ENCODE measurements at places on chromosomes 5 and 9.

GRCh38 chr5:62208218-62208852 lies 97.7 kb upstream of the KIF2A start:
- no peak for DNase-seq

GRCh38 chr5:59591162-59591561 lies 302.4 kb downstream of the PDE4D start:
- no peak for DNase-seq

DNA sequence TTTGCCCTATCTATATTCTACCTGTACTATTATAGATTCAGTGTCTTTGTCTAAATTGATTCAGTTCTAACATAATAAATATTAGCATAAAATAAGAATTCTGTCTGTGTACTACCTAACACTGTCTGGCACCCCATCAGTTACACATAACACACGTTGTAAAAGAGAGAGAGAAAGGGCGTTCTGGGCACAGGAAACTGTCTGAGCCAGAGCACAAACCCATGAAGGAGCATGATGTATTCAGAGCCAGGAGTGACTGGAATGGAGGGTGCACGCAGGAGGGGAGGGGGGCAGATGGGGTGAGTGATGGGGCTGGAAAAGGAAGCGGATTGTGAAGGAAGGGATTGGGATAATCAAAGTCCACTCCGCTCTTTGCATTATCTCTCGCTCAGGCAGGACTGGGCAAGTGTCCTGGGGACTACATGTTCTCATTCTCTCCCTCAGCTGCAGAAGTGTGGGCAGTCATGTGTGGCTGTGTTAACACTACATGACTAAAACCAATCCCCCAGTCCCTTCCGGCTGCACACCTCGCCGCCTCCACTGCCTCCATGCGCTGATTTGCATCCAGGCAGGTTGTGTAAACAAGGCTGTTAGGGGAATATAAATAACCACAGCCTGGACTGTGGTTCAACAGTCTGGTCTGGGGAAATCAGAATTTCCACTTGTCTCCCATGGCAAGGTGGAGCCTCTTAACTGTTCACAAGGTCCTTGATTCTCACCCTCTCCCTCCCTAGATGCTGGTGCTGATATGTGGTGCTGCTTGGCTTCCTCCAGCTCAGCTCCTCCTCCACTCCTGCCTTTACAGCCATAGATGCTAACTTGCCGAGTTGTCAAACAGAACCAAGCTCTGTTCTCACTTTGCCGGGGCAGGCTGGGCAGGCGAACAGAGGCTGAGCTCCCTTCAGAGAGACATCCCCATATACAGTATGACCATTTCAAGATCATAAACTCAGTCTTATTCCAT lies 367.5 kb upstream of the BRINP1 start:
- no peak for DNase-seq

GRCh38 chr5:10563110-10563944 lies 543 bp upstream of the ANKRD33B start:
- DNase-seq, result no peak

GRCh38 chr5:162248107-162248713 lies 180.6 kb downstream of the GABRG2 start:
- DNase-seq, result no peak

DNA sequence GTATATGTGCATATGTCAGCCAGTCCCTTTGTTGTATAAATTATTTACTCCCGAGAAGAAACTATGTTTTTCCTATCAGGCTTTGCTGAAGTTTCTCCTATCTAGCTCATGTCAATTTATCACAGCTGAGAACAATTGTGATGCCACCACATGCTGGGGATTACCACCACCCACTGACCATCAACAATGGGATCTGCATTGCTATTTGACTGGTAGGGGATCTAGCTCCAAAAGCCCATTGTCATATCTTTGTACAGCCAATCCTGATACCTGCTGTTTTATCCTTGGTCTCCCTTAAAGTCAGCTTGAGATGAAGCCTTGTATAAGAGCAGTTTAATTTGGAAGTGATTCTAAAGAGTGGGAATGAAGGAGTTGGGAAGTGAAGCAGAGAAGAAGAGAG lies 53.9 kb upstream of the KCNN2 start:
- DNase-seq, result no peak

DNA sequence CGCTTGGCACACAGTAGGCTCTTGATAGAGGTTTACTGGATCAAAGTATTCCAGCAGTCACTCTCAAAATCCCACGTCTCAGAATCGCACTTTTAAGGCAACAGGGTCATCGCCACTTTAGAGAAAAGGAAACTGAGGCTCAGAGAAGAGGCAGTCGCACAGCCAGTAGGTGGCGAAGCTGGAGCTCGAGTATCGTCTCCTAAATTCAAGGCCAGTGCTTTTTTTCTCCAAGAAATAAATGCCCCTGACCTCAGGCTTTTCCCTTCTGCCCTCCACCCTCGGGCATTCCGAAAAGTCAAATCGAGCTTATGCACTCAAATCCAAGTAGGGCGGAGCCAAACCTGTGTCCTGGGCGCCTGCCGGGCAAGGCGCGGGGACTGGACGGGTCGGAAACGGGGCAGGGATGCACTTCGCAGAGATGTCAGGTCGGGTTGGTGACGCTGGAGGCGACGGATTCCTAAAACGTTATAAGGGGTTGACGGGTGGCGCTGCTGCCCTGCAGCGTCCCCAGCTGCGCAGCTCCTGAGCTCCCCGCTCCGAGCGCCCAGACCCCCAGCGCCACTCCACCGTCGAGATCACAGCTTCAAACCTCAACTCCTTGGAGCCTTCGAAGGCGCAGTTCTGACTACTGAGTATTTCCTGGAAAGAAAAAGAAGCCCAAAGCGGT lies 4.7 kb upstream of the FOXB2 start:
- DNase-seq, result no peak

- DNase-seq, result no peak
These were observed 47.0 kb downstream of the CFAP90 start for GRCh38 chr5:7803937-7804336.

- DNase-seq, result no peak
These were observed 55.9 kb downstream of the DAP start for GRCh38 chr5:10704949-10705621.

DNA sequence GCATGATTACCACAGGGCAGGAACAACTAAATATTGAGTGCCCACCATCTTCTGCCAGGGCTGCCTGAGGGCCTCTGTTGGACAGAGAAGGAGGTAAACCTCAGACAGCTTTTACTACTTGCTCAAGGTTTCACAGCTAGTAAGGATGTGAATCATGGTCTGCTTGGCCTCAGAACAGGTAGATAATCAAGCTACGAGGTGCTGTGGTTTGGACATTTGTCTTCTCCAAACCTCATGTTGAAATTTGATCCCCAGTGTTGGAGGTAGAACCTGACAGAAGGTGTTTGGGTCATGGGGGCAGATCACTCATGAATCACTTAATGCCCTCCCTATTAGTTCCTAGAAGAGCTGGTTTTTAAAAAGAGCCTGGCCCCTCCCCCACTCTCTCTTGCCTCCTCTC lies 541.2 kb upstream of the TRPC7 start:
- DNase-seq, result no peak

GRCh38 chr9:72753266-72753893 lies 199.5 kb downstream of the ALDH1A1 start:
- DNase-seq, result no peak

DNA sequence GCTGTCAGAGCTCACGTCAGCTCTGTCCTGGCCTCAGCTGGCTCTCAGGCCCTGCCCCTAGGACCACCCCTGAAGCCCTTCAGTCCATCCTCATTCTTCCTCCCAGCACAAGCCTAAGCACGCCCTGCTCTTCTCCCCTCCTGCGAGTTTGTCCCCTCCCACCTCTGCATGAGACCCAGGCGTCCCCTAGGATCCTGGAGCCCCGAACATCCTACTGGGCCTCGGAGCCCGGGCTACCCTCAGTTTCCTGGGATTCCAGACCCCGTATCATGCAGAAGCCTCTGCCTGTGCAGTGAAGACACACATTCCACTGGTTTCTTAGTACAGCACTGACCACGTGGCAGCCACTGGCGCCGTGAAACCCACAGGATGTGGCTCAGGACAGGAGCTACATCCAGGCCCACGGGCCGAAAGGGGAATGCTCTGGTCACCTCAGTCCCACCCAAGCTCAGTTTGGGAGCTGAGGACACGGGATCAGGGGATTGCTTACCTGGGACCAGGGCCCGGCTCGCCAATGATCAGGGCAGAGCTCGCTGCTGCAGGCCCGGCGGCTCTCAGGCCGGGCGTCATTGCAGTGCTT lies 64.2 kb downstream of the ZNF354C start:
- DNase-seq, result no peak

DNA sequence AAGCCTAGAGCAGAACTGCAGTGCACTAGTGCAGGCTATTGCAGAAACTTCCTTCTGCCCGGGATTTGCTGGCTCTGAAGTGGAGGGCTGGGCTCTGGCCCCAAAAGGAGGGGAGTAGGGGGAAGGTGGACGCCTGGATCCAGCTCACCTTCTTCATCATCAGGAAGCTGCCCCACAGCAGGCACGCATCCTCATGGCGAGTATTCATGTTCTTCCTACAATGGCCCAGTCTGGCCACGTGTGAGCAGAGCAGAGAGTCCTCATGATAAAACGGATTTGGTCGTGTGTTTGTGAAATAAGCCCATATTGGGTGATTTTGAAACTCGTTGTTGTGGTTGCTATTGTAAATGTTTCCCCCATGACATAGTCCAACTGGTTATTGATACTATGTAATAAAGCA lies 8.2 kb upstream of the GLIPR2 start:
- DNase-seq, result no peak

- peak; percentile 26 for DNase-seq
These were observed at the start of gene TRIM14 for GRCh38 chr9:98118640-98119601. Gene TRIM14 (minus strand): TSS chr9:98119222. CDS start chr9:98119188, 34 bp downstream.

GRCh38 chr5:16757989-16758501 lies 141.2 kb upstream of the RETREG1 start:
- no peak for DNase-seq

DNA sequence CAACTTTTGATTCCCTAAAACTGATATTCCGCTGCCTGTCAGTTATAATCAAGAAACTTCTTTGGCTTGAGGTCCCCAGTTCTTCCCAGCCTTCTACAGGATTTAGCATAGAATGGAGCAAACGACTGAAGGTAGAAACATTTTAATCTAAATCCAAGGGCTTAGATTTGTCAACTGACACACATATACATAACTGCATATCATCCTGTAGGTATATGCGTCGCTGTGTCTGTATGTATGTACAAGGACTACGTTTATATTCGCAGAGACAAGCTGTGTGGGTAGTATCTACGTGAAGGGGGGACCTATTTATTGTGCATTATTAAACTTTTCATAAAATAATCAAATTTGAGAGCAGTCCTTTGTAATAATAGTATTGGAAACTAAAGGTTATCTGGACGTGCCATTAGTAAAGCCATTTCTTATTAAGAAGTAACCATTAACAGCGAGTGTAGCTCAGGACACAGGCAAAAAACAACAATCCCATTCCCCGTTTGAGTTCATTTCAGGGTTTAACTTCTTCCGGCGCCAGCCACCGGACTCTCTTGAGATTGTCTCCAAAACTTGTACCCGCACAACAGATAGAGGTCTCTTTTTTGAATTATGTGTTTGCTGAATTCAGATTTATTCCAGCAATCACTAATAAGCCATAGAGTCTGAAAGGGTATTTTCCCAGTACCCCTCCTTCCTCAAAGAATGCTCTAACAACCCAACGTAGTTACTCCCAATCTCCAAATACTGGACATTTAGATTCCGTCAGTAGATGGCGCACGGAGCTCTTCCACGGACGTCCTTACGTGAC lies 2.1 kb upstream of the MLLT3 start:
- DNase-seq, result peak; percentile 59

DNA sequence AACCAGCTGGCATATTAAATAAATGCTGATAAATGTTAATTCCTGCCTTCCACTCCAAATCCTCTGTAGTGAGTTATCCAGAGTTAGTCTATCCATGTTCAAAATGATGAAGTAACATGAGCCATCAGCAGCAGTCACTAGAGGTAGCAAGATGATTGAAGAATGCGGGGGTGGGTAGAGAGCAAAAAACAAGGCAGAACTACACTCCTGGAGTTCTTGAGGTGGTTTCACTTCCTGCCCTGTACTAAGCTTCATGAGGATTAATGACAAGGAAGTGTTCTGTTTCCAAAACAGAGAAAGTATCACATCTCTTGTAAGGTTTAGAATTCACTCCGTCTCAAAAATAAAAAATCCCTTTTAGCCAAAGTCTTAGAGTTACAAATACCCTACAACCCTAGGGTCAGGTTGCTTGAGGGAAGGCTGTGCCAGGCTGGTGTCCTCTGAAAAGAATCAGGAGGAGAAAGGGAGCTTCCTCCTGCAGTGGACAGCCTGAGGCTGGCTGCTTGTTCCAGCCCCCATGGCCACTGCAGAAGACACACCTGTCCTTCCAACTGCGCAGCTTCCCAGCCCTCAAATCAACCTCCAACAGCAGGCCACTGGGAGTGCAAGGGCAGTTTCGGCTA lies 180.2 kb downstream of the DENND1A start:
- DNase-seq, result no peak

- no peak for DNase-seq
These were observed 6.9 kb upstream of the SLC27A4 start for GRCh38 chr9:128333451-128333869.

- no peak for DNase-seq
These were observed 78.4 kb upstream of the HTR4 start for GRCh38 chr5:148732692-148733091.

GRCh38 chr9:6646293-6646636 lies 736 bp upstream of the GLDC start:
- DNase-seq, result no peak

DNA sequence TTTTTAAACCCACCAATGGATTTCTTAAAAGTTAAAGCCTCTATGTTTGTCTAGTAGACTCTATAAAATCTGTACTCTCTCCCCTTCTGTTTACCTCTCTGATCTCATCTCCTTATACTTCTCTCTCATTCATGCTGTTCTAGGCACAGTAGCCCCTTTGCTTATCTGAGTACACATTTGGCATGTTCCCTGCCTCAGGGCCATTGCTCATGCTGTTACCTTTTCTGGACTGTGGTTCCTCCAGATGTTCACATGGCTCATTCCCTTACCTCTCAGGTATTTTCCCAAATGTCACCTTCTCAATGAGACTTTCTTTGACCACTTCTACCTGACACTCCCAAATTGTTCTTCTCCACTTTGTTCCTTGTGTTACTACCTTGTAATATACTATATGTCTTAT lies 176.1 kb downstream of the CWC27 start:
- no peak for DNase-seq

- DNase-seq, result no peak
These were observed 159.4 kb downstream of the MACROH2A1 start for GRCh38 chr5:135239453-135240282.

DNA sequence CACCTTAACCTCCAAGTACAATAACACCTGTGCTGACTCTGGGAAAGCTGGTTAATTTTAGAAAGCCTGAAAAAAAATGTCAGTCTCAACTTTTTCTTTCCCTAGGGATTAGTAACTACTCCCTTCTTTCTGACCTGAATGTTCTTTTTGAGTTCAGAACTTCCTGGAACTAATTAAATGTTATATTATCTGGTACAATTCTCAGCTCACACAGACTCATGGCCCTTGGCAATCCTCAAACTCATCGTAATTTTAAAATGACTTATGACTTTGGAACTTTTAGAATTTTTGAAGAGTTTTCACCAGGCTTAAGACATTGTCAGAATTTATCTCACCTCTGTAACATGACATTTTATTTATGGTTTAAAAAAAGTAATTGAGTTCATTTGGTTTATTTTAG lies 315.0 kb downstream of the FER start:
- no peak for DNase-seq

Data from KG1 (cell line).